ENCODE measurements at places on chromosomes 16 and 17.
A peak's percentile ranks its signal among the peaks of the same experiment; 100 is the strongest.

- H3K27me3 ChIP-seq, result no peaks in the 10 kb centered on the region
- peak overlapping the region; percentile 92 for H3K27ac ChIP-seq
- peak; percentile 95 for DNase-seq
- peaks cover 59% of the 10 kb centered on the region for H3K4me1 ChIP-seq
These were observed 580 bp upstream of the KANSL1 start for GRCh38 chr17:46193626-46194392.

DNA sequence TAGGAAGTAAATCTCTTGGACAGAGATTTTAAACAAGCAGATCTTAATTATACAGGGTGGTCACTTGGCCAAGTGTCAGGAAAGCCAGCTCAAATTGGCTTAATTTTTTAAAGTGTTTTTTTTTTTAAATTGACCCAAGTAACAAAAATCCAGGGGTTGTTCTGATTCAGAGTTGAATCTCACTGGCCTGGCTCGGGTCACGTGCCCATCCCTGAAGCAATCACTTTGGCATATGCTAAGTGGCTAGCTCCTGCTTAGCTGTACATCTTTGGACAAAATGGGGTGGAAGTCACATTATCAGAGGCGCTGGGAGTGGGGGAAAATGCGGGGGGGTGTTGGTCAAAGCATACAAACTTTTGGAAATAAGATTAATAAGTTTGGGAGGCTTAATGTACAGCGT is 23.6 kb downstream of the CLEC19A start:
- no peaks in the 10 kb centered on the region for H3K36me3 ChIP-seq
- no peak overlapping the region for H3K4me3 ChIP-seq
- H3K27ac ChIP-seq, result no peak overlapping the region
- H3K27me3 ChIP-seq, result peaks cover 6% of the 10 kb centered on the region

- no peak overlapping the region for H3K27ac ChIP-seq
- H3K4me3 ChIP-seq, result no peak overlapping the region
- H3K36me3 ChIP-seq, result peaks cover 10% of the 10 kb centered on the region
These were observed 70.1 kb downstream of the NLK start for GRCh38 chr17:28112606-28113005.

- H3K27me3 ChIP-seq, result no peaks in the 10 kb centered on the region
- no peaks in the 10 kb centered on the region for H3K36me3 ChIP-seq
- H3K4me3 ChIP-seq, result peak overlapping the region; percentile 74
- no peak for DNase-seq
These were observed 1.5 kb downstream of the SOCS7 start for GRCh38 chr17:38353086-38353604.

- no peak overlapping the region for H3K4me3 ChIP-seq
- peaks cover 13% of the 10 kb centered on the region for H3K4me1 ChIP-seq
- no peaks in the 10 kb centered on the region for H3K27me3 ChIP-seq
- no peak overlapping the region for H3K27ac ChIP-seq
- peaks cover 10% of the 10 kb centered on the region for H3K36me3 ChIP-seq
- no peak for DNase-seq
These were observed 136.3 kb downstream of the NLK start for GRCh38 chr17:28178800-28179199.

GRCh38 chr16:3904875-3905274 is 24.4 kb upstream of the CREBBP start:
- no peak overlapping the region for H3K4me3 ChIP-seq
- DNase-seq, result no peak
- H3K27me3 ChIP-seq, result no peaks in the 10 kb centered on the region

- H3K27me3 ChIP-seq, result no peaks in the 10 kb centered on the region
- H3K4me3 ChIP-seq, result no peak overlapping the region
- no peak overlapping the region for H3K27ac ChIP-seq
These were observed 106.8 kb downstream of the BRIP1 start for GRCh38 chr17:61756561-61756960.

DNA sequence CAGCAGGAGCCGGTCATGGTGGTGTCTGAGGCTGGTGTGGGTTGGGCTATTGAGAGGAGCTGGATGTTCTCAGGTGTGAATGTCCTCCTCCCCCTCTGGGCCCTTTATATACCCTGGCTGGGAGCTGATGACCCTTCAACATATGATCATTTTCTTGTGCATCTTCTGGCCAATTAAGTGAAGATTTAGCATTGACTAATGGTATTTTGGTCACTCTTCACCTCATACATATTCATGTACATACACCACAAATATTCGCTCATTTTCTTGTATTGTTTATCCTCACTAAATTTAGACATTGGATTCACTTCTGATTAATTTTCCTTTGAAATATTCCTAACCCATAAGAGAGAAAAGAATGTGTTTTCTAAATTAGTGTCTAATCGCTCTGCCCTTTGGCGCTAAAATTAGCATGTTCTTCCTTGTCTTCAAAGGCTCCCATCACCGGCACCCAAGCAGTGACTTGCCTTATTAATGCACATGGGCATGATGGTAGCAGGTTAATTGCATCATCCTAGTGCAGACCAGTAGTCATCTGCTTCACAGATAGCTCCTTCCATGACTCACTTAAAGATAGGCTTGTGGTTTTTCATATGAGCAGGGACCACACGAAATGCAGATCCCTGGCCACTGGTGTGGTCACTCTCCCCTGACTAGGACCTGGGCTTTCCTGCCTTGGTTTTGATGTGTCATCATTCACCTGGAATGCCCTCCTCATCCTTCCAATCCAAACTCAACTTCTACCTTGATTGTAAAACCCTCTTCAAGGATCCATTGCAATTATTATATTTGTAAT is at the start of gene KRTAP2-4:
Gene KRTAP2-4 (minus strand): TSS at position 51 of the 796 bp plus-strand sequence. CDS start 34 bp downstream, at position 17.
- no peak within 1 kb of the TSS for H3K27ac ChIP-seq
- H3K4me3 ChIP-seq, result no peak within 1 kb of the TSS
- no peaks in the 10 kb centered on the region for H3K36me3 ChIP-seq
- H3K27me3 ChIP-seq, result peaks cover 4% of the 10 kb centered on the region
- H3K4me1 ChIP-seq, result peaks cover 2% of the 10 kb centered on the region
- DNase-seq, result no peak

DNA sequence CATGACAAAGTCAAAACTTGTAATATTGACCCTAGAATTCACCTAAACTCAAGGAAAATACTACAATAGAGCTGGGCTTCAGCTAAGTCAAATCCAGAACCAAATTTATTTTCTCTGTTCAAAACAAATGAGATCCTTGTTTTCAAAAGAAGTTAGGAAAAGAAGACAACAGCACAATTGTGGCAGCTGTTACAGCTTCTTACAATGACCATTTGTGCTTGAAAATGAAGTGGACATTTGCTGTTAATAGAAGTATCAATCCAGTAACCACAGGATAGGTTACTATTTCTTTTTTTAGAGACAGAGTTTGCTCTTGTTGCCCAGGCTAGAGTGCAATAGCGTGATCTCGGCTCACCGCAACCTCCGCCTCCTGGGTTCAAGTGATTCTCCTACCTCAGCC is 44.4 kb downstream of the APPBP2 start:
- H3K4me3 ChIP-seq, result no peak overlapping the region
- peaks cover 11% of the 10 kb centered on the region for H3K36me3 ChIP-seq
- no peaks in the 10 kb centered on the region for H3K4me1 ChIP-seq
- no peak for DNase-seq
- no peak overlapping the region for H3K27ac ChIP-seq

DNA sequence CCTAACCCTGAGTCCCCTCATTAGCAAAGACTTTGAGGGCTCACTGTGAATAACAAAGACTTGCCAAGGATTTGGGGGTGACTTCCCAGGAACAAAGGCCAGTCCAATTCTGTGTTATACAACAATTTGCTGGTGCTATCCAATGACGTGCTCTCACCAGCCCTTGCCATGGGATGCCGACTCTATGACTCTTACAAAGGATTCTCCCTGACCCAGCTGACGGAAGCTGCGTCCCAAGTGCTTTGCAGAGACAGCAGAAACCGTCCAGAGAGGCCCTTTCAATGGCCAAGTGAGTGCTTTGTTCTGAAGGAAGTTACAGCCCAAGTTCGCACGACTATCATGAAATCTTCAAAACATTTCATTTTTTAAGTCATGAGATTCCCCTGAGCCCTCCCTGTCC is 345.3 kb upstream of the TNRC6C start:
- H3K27ac ChIP-seq, result no peak overlapping the region
- H3K4me1 ChIP-seq, result peaks cover 34% of the 10 kb centered on the region

- H3K4me1 ChIP-seq, result no peaks in the 10 kb centered on the region
- no peak overlapping the region for H3K4me3 ChIP-seq
- DNase-seq, result no peak
- H3K27me3 ChIP-seq, result no peaks in the 10 kb centered on the region
- H3K27ac ChIP-seq, result no peak overlapping the region
- no peaks in the 10 kb centered on the region for H3K36me3 ChIP-seq
These were observed 41.4 kb downstream of the ABCC12 start for GRCh38 chr16:48114410-48114809.

GRCh38 chr17:72357764-72358365 is 237.0 kb downstream of the SOX9 start:
- no peaks in the 10 kb centered on the region for H3K4me1 ChIP-seq
- H3K27ac ChIP-seq, result no peak overlapping the region
- no peak for DNase-seq
- no peaks in the 10 kb centered on the region for H3K36me3 ChIP-seq
- H3K4me3 ChIP-seq, result no peak overlapping the region

- H3K4me1 ChIP-seq, result peaks cover 14% of the 10 kb centered on the region
- H3K27me3 ChIP-seq, result peaks cover 16% of the 10 kb centered on the region
- H3K27ac ChIP-seq, result no peak overlapping the region
- no peak for DNase-seq
These were observed 982 bp downstream of the DBNDD1 start for GRCh38 chr16:90018297-90018651.

DNA sequence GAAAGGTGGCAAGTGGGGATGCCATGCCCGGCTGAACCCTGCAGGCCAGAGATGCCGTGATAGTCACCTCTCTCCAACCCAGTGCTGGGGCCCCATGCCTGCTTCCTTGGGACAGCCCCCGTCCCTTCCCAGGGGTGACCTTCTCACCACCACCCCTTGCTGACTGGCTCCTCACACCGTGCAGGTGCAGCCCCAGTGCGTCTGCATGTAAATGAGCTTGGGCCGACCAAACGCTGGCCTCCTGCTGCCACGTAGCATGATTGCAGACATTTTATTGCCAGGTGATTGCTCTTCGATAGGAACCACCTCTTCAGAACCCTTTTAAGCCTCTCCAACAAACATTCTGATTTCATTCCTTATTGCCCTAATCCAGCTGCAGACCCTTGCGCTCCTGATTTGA is 32.5 kb downstream of the ASIC2 start:
- no peak for DNase-seq
- no peak overlapping the region for H3K4me3 ChIP-seq

- H3K4me3 ChIP-seq, result no peak overlapping the region
- H3K36me3 ChIP-seq, result peaks cover 4% of the 10 kb centered on the region
- no peak overlapping the region for H3K27ac ChIP-seq
- peaks cover 4% of the 10 kb centered on the region for H3K4me1 ChIP-seq
These were observed 13.5 kb downstream of the CDIPT start for GRCh38 chr16:29849505-29849904.

- H3K4me3 ChIP-seq, result no peak overlapping the region
- peaks cover 26% of the 10 kb centered on the region for H3K27me3 ChIP-seq
- DNase-seq, result no peak
- H3K4me1 ChIP-seq, result peaks cover 11% of the 10 kb centered on the region
- H3K36me3 ChIP-seq, result no peaks in the 10 kb centered on the region
These were observed 4.0 kb downstream of the BAIAP3 start for GRCh38 chr16:1337486-1337885.

DNA sequence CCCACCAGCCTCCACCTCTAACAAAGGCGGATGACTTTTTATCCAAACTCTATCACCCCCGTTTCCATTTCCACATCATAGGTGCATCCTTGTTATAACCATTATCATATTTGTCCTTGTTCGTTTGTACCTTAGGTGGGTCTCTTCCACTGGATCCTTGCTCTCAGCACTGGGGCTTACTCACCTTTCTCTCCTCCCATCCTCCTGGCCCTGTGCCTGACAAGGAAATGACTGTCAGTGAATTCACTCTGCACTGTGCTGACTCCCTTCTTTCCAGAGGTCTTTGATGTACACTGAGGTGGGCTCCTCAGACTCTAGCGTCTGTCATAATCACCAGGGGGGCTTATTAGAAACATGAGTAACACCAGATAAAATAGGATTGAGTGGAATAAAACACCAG is 3.1 kb downstream of the GSG1L2 start:
- no peak overlapping the region for H3K27ac ChIP-seq
- no peaks in the 10 kb centered on the region for H3K4me1 ChIP-seq
- H3K36me3 ChIP-seq, result peaks cover 3% of the 10 kb centered on the region
- H3K4me3 ChIP-seq, result no peak overlapping the region

DNA sequence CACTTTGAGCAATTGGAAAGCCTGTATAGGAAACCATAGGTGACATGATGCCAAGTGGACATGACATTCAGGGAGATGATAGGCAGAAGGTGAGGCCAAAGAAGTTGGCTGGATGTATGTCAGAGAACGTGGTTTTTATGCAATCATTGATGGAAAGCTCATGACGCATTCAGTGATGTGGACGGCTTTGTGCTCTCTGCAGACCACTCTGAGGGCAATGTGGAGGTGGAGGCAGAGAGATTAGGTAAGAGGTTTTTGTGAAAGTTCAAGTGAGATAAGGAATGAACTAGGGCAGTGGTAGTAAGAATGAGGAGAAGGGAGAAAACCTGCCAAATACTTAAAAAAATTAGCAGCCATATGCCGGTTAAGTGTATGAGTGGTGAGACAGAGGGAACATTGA is 99.0 kb downstream of the PRKCA start:
- peak overlapping the region; percentile 80 for H3K27ac ChIP-seq
- no peak for DNase-seq
- H3K27me3 ChIP-seq, result no peaks in the 10 kb centered on the region

Data from activated naive CD8-positive, alpha-beta T cell treated with anti-CD3 and anti-CD28 coated beads for 36 hours (primary cell).